ENCODE measurements at places on chromosomes 3 and 15.

GRCh38 chr15:47339800-47340570 is 377.3 kb upstream of the SEMA6D start:
- no peak for DNase-seq

- no peak for DNase-seq
Observed at GRCh38 chr3:186990878-186991308, 60.6 kb downstream of the ST6GAL1 start.

DNA sequence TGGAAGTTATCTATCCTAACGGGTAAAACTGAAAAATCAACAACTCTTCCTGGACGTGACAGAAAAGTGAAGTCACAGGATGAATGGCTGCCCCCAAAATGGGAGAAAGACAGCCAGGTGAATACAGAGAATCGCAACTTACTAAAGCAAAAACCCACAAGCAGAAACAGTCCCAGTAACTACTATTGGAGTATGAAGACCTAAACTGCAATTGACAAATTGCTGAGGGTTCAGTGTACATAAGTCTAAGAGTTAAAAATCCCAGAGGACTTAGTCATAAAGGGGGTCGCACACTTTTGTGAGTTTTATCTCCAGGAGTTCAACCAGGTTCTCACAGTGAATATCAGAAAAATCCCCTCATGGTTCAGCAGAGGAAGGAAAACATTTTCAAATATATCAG is 56.8 kb upstream of the IMPG2 start:
- no peak for DNase-seq

GRCh38 chr3:13850161-13850945 is 29.5 kb downstream of the WNT7A start:
- DNase-seq = no peak

- DNase-seq = no peak
Observed at GRCh38 chr3:195443391-195443989, 670 bp upstream of the ACAP2 start.

GRCh38 chr3:169992156-169992555 is 25.5 kb downstream of the SEC62 start:
- DNase-seq = no peak

DNA sequence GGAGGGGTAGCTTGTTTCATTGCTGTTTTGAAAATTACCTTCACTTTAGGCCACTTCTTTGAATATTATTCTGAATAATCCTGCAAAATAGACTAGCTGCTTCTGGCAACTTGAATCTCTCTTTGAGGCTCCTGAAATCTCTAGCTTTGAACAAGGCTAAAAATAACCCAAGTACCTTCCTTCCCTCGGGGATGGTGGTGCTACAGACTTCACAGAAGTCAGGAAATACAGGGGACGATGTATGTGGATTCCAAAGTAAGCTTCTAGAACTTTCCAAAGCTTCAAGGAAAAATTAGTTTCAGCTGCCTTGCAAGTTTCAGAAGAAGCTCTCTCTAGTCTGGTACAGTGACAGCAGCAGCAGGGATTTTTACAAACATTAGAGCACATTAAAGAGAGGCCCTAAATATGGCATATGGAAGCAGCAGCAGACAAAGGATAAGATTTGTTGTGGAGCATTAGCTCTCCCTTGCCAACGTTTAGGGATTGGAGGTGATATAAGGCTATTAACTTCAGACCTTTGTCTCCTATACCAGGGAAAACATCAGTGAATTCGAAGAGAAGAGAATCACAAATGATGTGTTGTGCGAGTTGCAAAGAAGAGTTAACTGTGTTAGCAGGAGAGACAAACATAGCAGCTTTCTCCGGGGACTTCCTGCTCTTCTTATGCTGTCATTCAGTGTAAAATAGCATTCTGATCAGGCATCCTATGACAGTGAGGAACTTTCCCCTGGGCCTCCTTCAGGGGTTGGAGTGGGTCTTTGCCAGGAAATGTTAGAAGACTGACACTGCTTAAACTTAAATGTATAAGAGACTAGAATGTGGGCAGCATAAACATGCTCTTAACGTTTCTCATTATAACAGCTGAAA is 783.0 kb upstream of the ARPP21 start:
- no peak for DNase-seq

DNA sequence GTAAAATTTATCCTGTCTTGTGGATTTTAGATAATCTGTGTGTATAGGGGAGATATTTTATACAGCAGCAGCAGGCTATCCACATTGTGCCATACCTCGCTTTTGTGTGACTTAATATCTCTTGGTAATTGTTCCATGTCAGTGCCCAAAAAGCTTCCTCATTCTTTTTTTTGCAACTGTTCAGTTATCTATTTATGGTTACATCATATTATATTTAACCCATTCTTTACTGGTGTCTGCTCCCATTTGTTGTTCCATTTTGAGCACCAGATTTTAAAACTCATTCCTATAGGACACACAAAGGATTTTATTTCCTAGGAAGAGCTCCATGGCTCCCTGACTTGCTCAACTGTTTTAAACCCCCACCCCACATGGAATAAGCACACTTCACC is 86.3 kb upstream of the RASGRP1 start:
- DNase-seq = no peak

GRCh38 chr3:141402476-141403171 is 34.3 kb downstream of the ZBTB38 start:
- DNase-seq = peak; percentile 46

- no peak for DNase-seq
Observed at GRCh38 chr15:53328341-53328740, 431.1 kb downstream of the WDR72 start.

GRCh38 chr15:92650256-92650655 is 5.3 kb downstream of the FAM174B start:
- no peak for DNase-seq

DNA sequence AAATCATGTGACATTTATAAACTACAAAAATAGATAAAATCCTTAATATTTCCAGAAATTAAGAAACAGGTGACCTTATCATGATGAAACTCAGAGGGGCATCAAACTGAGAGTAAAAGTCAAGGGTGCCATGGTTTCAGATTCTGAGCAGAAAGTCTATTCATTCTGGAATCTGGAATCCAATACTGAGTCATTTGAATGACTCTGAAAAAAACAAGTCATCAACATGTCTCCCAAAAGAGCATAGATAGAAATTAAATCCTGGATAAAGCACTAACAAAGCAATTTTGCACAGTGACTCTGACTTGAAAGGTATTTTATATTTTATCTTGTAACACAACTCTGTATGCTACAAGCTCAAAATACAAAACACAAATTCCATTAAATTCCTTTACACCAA is 23.4 kb downstream of the STAC start:
- no peak for DNase-seq

GRCh38 chr3:54837964-54838363 is 89.9 kb downstream of the LRTM1 start:
- DNase-seq = no peak

- DNase-seq = no peak
Observed at GRCh38 chr3:59920822-59921221, 871.0 kb upstream of the CFAP20DC start.

GRCh38 chr15:84840741-84841429 is 23.7 kb downstream of the ALPK3 start:
- no peak for DNase-seq

DNA sequence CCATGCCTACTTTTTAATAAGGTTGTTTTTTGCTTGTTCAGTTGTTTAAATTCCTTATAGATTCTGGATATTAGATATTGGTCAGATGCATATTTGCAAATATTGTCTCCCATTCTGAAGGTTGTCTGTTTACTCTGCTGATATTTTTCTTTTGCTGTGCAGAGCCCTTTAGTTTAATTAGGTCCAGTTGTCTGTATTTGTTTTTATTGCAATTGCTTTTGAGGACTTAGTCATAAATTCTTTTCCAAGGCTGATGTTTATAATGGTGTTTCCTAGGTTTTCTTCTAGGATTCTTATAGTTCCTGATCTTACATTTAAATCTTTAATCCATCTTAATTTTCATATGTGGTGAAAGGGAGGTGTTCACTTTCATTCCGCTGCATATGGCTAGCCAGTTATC is 77.4 kb downstream of the PTPRG start:
- no peak for DNase-seq

DNA sequence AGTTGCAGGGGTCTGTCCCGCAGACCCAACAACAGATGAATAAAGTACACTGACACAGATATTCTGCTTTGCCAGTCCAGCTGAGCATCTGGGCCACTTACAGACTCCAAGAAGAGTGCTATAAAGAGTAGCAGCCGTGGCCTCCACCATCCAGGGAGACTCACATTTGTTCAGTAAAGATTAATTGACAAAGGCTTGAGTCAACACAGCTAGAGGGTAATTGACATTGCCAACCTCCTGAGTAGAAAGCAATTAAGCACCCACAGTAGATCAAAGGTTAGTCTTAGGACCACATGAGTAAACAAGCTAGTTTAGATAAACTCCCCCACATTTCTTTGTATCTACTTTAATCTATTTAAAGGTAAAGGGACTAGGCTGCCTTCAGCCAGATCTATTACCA is 16.3 kb upstream of the CRTC3 start:
- no peak for DNase-seq

GRCh38 chr3:124770336-124771082 is 40.3 kb downstream of the UMPS start:
- no peak for DNase-seq

DNA sequence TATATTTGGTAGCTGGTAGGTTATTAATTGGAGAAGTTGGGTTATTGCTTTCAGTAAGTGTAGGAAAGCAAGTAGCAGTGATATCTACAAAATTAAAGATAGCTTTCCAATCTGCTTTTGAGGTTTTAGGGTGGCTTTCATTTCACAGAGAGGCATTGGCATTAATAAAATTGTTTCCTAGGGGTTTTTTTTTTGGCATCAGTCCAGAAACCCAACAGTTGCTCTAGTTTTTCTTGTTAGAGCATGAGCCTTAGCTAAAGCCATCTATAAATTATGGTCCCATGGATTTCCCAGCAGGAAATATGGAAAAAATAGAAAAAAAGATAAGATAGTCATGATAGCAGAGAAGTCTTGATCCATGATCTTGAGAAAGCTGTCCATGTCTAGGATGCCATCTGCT is 3.0 kb upstream of the B4GALT4 start:
- DNase-seq = no peak

DNA sequence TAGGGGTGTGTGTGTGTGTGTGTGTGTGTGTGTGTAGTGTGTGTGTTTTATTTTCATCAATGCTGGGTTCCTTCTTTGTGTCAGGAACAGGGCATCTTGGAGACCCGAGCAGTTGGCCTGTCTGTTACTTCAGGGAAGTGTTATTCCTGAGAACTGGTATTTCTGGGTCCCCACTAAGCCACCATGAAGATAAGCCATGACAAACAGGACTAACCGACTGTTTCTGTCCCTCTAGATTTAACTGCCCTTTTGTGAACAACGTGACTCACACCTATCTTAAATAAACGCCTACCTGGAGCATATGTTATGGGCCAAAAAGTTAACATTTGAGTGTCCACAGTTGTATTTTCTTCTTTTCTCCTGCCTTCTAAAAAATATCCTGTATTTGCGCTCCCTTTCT is 19.5 kb downstream of the SIDT1 start:
- DNase-seq = no peak

DNA sequence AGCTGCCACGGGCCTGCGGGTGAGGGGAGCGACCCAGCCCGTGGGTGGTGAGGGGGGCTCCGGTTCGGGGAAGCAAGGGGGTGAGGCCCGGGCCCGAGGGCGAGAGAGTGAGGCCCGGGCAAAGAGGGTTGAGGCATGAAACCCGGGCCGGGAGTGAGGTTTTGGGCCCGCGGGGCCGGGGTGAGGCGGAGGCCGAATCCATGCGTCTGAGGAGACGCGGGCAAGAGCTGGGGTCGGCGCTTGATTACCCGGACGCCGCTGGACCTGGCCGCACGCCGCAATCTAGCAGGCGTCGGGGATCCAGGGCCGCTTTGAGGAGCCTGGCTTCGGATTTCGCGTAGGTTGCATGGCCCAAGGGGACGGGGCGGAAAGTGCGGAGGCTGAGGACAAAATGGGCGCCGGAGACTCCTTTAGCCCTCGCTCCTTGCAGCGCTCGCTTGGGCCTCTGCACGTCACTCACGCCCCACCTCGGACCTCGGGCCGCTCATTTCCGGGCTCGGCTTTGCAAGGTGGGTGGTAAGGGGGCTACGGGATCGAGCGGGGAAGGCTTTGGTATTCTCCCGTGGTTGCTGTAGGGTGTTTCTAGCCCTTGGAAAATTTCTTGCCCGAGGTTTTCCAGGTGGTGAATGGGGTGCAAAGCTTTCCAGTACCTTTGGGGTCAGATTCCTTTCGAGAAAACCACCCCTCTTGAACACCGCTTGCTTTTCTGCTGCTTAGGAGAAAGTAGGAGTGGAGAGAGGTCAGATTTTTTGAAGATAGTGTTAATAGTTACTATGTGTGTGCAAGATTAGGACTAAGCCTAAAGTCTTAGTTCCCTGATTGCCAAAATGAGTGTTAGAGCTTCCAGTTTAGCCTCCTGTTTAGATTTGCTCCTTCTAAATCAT is 827 bp downstream of the SLC25A36 start:
- peak; percentile 23 for DNase-seq

- no peak for DNase-seq
Observed at GRCh38 chr15:71115567-71116351, 488 bp downstream of the THSD4 start.

- DNase-seq = no peak
Observed at GRCh38 chr3:138867996-138868395, 33.3 kb upstream of the PIK3CB start.
